Activated T-cell treated with anti-CD3 and anti-CD28 coated beads for 48 hours (primary cell): ENCODE measurements at places on chromosomes 3 and 15.

DNA sequence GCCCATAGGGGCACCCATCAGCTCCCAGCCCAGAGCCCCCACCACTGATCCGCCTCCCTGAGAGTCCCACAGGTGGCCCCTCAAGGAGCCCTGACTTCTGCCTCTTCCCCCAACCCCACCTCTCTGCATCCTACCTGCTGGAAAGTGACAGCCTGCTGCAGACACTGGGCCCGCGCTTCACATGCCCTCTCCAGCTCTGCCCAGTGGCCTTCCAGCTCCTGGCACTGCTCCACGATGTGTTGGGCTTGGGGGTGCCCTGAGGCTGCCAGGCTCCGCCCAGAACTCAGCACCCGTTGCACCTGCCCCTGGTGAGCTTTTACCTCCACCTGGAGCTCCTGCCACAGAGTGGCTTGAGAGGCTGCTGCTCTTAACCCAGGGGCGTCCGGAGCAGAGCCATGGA lies 20.1 kb downstream of the SPTBN5 start:
- no peak for DNase-seq

DNA sequence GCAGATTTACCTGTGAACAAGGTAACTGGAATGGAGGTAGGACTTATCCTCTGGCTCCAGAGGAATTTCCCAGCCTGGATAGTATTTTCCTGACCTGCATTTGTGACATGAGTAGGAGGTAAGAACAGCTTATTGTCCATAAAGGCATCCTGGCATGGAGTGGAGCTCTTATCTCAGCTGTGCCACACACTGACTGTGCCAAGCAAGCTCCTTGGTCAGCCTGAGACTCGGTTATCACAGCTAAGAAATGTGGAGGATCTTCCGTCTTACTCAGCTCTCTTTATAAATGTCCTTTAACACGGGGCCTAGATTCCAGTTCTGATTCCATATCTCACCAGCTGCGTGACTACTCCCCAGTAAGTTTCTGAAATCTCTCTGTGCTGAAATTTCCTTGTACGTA lies 38.9 kb downstream of the SLCO3A1 start:
- no peak for DNase-seq

- DNase-seq = no peak
Measured at GRCh38 chr3:64880916-64881315, 193.1 kb upstream of the ADAMTS9 start.

- DNase-seq = no peak
Measured at GRCh38 chr3:23832523-23832922, 26.8 kb downstream of the UBE2E1 start.

GRCh38 chr15:32873284-32874114 lies 155.7 kb downstream of the GREM1 start:
- DNase-seq = no peak

DNA sequence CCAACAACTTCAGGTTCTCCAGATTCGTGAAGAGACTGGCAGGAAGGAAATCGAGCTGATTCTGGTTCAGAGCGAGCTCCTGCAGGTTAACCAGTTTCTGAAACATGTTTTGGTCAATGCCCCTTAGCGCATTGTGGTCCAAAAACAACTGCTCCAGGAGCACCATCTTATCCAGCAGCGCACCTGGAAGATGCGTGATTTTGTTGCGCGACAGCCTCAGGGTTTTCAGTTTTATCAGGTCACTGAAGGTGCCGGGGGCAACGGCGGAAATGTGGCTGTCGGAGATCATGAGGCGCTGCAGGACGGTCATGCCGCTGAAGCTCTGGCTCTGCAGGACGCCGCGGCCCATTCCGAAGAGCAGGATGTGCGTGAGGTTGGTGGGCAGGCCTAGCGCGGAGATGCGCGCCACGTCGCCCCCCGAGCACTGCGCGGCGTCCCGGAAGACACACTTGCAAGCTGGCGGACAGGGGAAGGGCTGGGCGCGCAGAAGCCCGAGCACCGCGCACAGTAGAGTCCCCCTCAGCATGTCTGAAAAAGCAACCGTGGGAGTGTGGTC lies 1.2 kb downstream of the GP5 start:
- peak; percentile 27 for DNase-seq

DNA sequence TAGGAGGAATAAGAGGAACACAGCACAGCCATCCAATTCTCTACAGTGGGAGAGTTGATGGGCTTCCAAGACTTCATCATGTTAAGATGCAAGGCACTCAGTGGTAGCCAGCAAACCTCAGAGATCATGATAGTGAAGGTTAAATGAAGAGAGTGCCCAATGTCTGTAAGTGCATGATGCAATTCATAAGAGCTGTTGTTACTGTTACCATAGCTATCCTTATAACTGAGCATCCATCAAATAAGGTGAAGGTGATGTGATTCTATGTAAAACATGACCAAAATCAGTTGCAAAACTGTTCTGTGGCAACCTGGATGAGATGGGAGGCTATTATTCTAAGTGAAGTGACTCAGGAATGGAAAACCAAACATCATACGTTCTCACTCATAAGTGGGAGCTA lies 289.7 kb downstream of the MAGI1 start:
- DNase-seq = no peak

DNA sequence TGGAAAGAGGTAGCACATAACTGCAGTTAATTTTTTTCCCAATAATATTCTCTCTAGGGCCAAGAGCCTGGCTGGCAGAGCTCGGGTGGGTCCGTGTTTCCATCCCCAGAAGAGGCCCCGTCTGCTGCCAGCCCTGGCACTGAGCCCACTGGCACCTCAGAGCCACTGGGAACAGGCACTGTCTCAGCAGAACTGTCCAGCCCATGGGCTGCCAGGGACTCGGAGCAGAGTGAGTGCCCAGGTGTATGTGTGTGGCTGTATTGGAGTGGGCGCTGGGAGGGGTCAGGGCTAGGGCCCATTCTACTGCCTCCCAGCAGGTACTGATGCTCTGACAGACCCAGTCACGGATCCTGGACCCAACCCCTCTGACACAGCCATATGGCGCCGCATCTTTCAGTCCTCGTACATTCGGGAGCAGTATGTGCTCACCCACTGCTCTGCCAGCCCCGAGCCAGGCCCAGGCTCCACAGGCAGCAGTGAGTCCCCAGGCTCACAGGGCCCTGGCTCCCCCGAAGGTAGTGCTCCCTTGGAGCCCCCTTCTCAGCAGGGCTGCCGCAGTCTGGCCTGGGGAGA lies 8.9 kb downstream of the VWA5B2 start:
- no peak for DNase-seq

- no peak for DNase-seq
Measured at GRCh38 chr3:78820542-78820941, 947.3 kb downstream of the ROBO1 start.

DNA sequence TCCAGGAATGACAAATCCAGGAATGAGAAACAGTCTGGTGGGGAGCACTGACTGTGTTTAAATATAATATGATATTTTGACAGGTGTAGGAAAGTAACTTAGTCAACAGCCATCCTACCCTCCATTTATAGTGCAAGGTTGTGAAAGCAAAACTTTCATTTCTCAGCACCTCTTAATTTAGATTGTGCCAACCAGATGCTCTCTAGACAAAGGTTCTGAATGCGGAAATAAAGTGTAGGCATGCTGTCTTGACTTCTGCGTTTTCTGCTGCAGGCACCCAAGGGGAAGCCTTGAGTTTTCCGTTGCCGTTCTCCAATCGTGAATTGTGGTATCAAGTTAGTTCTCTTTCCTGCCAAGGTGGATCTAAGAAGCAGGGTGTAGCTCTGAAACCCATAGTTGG lies 261.9 kb upstream of the SUCLG2 start:
- no peak for DNase-seq

- no peak for DNase-seq
Measured at GRCh38 chr15:52337198-52337853, 41.7 kb upstream of the MYO5C start.

- DNase-seq = no peak
Measured at GRCh38 chr3:99711351-99711750, 73.0 kb downstream of the COL8A1 start.

DNA sequence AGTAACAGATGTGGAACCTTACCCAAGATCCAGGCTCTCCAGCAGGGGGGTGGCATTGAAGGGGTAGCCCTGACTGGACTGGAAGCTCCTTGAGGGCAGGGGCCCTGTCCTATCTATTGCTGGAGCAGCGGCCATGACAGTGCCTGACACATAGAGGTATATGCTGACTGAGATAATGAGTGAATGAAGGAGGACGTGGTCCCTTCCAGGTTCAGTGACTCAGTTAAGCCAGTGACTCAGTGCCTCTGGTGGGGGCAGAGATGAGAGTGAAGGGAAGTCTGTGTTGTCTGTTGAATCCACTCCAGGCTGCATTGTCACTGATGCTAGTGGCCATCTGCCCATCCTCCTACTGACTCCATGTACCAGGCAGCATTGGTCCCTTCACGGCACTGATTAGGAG lies 13.0 kb upstream of the CTXND1 start:
- DNase-seq = peak; percentile 31

GRCh38 chr3:63900459-63900858 lies 11.7 kb downstream of the SCAANT1 start:
- no peak for DNase-seq

DNA sequence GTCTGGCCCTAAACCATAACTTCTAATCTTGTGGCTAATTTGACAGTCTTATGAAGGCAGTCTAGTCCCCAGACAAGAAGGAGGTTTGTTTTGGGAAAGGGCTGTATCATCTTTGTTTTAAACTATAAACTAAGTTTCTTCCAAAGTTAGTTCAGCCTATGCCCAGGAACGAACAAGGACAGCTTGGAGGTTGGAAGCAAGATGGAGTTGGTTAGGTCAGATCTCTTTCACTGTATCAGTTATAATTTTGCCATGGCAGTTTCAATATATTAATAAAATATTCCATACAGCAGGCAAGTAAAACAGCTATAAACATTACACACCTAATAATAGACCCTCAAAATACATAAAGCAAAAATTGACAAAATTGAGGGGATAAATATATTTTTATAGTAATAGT lies 13.1 kb upstream of the ZNF662 start:
- no peak for DNase-seq

- no peak for DNase-seq
Measured at GRCh38 chr3:148758303-148758884, 60.7 kb downstream of the AGTR1 start.

GRCh38 chr15:75430259-75430658 lies 21.2 kb downstream of the SIN3A start:
- DNase-seq = no peak

DNA sequence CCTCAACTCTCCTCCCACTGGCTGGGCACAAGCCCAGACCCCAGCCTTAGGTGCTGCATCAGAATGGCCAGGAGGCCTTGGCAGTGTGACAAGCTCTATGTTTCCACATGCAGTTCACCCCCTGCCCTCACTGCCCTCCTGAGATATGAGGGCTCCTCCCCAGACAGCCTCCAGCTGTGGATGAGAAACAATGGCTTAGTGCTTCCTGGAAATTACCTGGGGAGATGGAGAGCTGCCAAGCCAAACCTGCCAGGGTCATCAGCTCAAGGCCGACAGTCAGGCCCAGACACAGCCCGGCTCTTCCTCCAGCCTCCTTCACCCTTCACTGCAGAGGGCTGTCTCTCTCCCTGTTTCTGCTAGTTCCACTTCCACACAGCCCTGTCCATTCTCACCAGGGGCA lies 76.3 kb downstream of the MYLK start:
- no peak for DNase-seq

DNA sequence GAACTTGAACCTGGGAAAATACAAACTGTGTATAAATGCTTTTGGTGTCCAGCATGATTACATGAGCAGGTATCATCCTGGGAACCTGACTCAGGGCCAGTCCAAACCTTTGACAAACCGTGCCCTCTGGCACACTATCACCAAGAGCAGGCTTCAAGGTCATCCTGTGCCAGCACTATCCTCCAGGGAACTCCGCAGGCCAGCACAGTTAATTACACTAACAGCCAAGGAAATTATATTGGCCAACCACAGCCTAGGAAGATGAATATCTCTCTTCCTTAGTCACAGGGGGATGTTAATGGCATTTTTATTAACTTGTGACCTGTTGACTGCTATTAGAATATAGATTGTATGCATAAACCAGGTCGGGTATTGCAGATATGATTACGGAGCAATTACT lies 262.0 kb downstream of the TUSC7 start:
- no peak for DNase-seq

DNA sequence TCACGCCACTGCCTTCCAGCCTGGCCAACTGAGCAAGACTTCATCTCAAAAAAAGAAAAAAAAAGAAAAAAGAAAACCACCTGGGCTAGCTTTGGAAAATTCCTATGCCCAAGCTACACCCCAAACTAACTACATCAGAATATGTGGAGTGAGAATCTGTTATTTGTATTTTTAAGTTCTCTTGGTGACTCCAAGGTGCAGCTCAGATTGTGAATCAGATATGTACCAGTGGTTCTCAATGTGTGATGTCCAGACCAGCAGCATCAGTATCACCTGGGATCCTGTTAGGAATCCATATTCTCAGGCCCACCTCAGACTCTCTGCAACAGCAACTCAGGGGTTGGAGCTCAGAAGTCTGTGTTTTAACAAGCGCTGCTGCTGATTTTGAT lies 376.8 kb downstream of the EDEM1 start:
- DNase-seq = no peak

DNA sequence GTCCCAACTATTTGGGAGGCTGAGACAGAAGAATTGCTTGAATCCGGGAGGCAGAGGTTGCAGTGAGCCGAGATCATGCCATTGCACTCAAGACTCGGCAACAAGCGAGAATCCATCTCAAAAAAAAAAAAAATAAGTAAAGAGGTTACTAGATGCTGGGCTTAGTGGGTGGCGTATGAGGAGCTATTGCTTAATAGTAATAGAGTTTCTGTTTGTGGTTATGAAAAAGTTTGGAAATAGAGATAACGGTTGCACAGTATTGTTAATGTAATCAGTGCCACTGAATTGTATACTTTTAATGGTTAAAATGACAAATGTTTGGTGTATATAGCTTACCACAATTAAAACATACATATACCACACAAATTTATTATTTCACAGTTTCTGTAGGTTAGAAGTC lies 14.7 kb upstream of the HHATL start:
- no peak for DNase-seq

DNA sequence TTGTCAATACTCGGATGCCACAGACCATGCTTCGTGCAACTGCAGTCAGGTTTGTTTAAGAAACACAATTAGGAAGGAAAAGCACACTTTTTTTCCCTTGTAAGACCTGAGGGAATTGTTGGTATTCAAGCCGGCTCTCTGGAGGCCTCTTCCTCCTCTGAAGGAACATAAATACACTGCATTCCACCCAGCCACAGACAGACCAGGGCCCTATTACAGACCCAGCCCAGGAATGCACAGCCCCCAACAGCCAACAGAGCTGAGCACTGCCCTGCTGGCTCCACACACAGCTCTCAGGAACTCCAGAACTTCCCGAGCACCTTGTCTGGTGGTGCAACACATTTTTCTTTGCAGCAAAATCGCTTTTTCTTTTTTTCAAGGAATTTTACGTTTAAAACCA lies 488.7 kb upstream of the PROK2 start:
- DNase-seq = no peak

GRCh38 chr3:136141891-136142290 lies 54.2 kb downstream of the MSL2 start:
- DNase-seq = no peak
